ENCODE measurements at places on chromosomes 7 and 10.

DNA sequence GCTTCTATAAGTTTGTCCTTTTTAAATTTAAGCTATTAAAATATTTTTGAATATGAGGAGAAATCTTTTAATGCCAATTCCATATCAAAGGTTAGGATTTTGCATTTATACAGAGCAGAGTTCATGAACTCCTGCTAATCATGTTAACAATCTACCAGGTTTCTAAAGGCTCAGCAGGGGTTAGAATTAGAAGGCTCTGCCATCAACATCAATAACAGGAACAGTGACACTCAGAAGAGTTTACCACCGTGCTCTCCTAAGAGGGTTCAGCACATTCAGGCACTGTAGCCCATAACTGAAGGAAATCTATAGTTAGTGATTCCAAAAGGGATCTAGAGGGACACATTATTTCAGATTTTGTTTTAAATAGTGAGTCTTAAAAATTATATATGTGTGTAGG lies 100.1 kb downstream of the HOXA1 start:
- DNase-seq = no peak

DNA sequence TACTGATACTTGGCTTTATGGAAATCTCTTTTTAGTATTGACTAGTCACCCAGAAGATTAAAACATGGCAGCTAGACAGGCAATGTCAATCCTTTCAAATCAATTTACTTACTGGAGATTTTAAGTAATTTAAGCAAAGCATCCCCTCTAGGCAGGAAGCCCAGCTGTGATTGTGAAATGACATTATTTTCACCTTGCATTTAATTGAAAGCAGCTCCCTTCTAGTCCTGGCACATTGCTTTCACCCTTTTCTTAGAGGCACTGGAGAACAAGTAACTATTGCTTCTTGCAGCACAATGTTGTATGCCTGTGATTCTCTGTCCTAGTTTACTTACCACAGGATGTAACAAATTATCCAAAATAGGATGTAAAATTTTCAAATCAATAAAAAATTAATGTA lies 13.3 kb downstream of the ST7 start:
- DNase-seq = no peak

GRCh38 chr7:30877015-30877769 lies 34.5 kb upstream of the AQP1 start:
- no peak for DNase-seq

- DNase-seq = no peak
These were observed 49.5 kb upstream of the ZPBP start for GRCh38 chr7:50142425-50143017.

DNA sequence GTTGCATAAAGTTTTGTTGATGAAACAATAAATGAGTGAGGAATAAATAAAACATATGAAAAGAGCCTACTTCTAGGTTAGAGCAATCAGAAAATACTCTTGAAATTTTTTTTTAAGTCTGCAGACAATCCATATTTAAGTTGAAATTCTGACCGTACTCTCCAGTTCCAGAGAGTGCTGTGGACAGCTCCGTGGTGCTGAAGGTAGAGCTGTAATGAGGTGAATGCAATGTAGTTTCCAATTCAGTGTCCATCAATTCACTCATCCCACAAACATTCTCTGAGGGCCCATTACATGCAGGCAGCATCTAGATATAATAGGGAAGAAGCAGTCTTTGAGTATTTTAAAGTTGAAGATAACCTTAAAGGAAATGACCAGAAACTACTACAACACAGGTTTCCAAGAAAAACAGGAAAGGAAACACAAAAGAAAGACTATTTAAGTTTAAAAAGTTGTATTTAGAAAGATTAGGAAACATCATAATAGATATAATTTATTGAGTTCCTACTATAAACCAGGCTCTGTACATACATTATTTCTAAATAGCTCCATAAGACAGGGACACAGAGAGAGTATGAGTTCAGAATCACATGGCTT lies 44.0 kb upstream of the CRTAC1 start:
- DNase-seq = no peak

GRCh38 chr10:114970515-114970914 lies 32.5 kb downstream of the TRUB1 start:
- DNase-seq = no peak

GRCh38 chr7:77912293-77912692 lies 113.7 kb downstream of the PHTF2 start:
- no peak for DNase-seq

GRCh38 chr10:89330537-89331212 lies 2.9 kb downstream of the IFIT3 start:
- no peak for DNase-seq

GRCh38 chr7:117051808-117052207 lies 98.5 kb downstream of the ST7 start:
- no peak for DNase-seq

DNA sequence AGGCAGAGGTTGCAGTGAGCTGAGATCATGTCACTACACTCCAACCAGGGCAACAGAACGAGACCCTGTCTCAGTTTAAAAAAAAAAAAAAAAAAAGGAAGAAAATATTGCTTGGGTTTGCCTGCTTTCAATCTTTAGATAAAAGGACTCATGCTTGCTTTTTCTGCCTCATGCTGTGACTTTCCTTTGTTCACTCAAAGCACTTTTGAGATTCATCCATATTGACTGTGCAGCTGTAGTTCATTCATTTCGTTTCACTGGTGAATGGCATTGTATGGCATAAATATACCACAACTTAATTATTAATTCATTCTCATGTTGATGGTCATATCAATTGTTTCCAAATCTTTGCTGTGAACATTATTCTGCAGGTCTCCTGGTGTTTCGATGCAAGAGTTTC lies 97.6 kb upstream of the NFE2L3 start:
- DNase-seq = no peak

DNA sequence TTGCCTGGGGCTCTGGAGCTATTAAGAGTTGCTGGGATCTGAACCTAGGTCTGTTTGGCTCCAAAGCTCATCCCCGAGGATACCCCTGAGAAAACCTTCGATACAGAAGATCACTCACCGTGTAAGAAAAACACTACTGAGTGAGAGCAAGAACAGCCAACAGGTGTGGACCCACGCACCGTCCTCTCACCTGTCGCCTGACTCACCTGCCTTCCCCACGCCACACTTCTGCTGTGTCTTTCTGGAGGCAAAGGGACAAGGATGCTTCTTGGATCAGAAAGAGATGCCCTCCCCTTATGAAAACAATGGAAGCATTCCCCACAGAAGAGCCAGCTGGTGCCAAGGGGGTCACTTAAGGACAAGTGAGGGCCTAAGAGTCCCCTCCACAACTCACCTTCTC lies 46.7 kb downstream of the COL13A1 start:
- DNase-seq = no peak

DNA sequence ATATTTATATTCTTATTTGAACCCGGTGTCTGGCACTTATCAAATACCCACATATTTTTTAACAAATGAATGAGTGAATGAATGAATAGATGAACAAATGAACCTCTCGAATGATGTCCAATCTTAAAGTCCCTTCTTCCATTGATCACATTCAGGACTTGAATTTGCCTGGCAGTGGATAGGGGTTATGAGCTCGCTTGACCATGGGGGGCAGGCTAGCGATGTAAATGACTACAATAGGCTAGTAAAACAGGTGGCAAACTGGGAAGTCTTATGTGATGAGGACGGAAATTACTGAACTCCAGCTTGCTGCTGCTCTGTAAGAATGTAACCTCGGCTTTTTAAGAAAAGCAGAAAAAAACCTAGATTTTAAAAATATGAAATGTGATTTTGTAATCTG lies 247.7 kb upstream of the DKK1 start:
- no peak for DNase-seq

GRCh38 chr10:104117839-104118323 lies 4.1 kb upstream of the SFR1 start:
- no peak for DNase-seq

DNA sequence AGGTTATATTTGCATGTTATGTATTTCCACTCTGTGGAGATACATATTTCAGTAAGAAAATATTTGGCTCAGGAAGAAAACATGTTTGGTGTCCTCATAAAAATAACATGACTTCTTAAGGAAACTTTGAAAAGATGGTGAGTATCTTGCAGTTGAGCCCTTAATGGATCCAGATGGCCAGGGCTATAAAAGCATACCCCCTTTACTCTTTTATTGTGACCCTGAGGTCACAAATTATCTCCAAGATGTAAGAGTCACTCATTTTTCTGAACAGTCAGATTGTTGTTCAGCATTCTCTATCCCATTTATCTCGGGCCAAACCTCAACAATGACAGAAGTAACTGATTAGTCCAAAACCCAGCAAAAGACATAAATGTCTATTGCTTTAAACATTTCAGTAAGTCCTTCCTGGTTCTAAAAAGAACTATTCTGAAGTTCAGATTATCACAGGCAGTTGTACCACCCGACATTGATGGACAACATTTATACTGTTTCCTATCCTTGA lies 539.4 kb downstream of the PARD3 start:
- DNase-seq = no peak

DNA sequence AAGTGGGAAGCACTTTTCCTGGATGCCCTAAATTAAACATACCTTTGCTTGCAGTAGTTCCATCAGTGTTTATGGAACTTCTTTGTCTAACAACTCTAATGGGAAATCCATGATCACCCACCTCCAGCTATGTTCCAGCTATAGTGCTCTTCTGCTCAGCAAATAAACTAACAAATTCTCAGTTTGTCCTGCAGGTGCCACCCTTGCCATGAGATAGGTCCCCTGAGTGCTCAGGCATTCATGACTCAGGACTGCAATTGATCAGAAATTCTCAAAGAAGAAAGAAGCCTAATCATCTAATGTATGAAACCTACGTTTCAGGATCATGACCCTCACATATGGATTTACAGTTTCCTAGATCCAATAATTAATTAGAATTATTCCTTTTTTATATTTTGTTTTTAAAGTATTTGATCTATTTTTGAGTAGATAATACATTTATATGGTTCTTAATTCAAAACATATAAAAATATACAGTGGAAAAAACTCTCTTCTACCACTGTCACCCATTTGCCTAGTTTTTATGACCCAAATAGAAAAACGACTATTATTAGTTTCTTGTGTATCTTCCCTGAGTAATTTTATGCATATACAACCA lies 48.7 kb upstream of the DYNC1I1 start:
- DNase-seq = no peak

- no peak for DNase-seq
These were observed 5.3 kb downstream of the SLC35G1 start for GRCh38 chr10:93899109-93899508.

DNA sequence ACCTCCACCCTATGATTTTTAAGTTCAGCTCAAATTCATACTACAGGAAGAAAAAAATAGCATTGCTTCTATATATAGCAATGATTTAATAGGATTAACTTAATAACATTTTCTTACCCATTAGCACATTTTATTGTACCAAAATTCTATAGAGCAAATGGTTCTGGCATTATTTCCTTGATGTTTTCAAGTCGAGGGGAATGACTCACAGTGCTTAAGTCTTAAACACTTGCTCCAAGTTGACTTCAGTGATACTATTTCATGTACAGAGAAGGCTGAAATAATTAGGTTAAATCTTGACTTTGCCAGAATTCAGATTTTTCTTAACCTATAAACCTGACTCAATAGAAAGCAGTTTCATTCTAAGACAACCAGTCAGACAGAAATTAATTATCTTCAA lies 1133.8 kb downstream of the SORCS3 start:
- DNase-seq = no peak

Data from psoas muscle (tissue), 8 donors.